ENCODE measurements at places on chromosomes 4 and X.

DNA sequence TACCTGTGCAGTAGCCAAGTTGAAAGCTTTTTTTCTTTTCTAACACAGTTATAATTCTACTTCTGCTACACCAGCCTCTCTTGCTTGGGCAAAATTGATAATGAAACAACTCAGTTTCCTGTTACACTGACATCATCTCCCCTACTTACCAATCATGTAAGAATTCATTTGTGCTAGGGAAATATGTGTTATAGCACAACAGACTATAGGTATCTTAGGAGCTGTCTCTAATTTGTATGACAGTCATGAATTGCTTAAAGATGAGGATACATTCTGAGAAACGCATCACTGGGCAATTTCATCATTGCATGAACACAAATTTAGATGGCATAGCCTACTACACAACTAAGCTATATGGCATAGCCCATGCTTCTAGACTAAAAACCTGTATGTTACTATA is 246.3 kb upstream of the ANKRD50 start:
- DNase-seq, result no peak

DNA sequence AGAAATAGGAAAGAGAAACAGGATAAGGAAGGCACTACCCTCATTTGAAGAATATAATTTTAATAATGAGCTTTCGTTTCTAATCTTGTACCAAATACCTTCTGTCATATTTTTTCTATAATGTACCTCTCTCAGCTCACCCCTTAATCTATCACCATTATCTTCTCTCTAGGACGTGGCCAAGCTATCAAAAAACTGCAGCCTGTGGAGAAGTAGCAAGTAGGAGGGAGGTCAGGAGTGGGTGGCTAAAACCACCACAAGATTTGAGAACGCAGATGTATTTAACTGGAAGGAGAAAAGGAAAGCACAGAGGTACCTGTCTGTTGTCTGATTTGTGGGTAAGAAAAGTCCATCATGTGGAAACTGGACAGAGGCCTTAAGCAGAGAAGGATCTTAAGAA is 576.7 kb upstream of the DIPK2B start:
- DNase-seq, result no peak

- DNase-seq, result no peak
Measured at GRCh38 chr4:78004270-78004669, 52.9 kb upstream of the FRAS1 start.

DNA sequence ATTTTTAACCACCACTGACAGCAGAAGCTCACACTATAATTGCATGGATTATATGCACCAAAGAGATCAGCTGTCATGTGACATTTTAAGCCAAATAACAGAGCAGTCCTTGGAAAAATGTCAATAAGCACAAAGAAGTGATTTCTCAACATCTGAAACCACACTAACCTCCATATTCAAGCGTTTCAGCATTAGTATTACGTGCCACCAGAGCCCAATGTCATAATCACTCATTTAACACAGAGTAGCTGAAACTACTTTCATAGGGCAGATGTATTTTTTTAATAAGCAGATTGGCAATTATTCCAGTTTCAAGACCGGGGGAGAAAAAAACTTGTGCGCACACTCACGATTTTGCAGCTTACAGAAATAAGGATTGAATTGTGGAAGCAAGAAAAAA is 76.6 kb downstream of the SH3KBP1 start:
- DNase-seq, result no peak

DNA sequence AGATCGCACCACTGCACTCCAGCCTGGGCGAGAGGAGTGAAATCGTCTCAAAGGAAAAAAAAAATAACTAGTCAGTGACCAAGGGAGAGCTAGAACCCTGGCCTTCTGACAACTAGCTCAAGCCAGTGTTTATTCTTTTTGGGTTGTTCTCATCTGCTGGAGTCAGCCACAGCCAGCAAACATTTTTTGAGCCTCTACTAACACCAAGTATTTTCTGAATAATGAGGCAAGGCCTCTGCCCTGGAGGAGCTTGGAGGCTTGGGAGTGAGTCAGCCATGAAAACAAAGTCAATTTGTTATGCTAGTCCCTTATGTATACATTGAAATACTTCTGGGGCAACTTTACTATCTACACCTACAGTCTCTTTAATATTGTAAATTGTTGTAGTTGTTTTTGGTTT is 46.5 kb downstream of the TMA16 start:
- DNase-seq, result no peak

- DNase-seq, result no peak
Measured at GRCh38 chr4:150598909-150599308, 17.0 kb downstream of the MAB21L2 start.

- no peak for DNase-seq
Measured at GRCh38 chrX:24186483-24186882, 37.0 kb downstream of the ZFX start.

GRCh38 chr4:8547912-8548730 is 32.1 kb upstream of the GPR78 start:
- no peak for DNase-seq
